ENCODE measurements at places on chromosomes 6 and 20. TPM values are rescaled to one million over a fixed set of nuclear protein-coding genes. Genes with fewer than 3 reads are reported as not detected.

Gene JPH2
- 87.3 TPM for total RNA-seq

Gene ZC2HC1B
- total RNA-seq: not detected

Gene PCNA
- 48.7 TPM for total RNA-seq

Gene CHD6
- total RNA-seq: 33.8 TPM

Gene WFDC2
- total RNA-seq: 65.7 TPM

Gene ENPP1
- 12.7 TPM for total RNA-seq

Gene DNAJC5
- 65.9 TPM for total RNA-seq

Gene NOX3
- not detected for total RNA-seq

Gene CYP21A2
- total RNA-seq: 0.94 TPM

Gene TMEM14B
- 61.2 TPM for total RNA-seq

Gene RIPPLY2
- not detected for total RNA-seq

Gene CCN2
- total RNA-seq: 39.4 TPM

Gene PCED1A
- total RNA-seq: 35.0 TPM

- DNase-seq: peak; percentile 44
Observed at GRCh38 chr6:44064089-44064947, 62.9 kb downstream of the MRPL14 start.

DNA sequence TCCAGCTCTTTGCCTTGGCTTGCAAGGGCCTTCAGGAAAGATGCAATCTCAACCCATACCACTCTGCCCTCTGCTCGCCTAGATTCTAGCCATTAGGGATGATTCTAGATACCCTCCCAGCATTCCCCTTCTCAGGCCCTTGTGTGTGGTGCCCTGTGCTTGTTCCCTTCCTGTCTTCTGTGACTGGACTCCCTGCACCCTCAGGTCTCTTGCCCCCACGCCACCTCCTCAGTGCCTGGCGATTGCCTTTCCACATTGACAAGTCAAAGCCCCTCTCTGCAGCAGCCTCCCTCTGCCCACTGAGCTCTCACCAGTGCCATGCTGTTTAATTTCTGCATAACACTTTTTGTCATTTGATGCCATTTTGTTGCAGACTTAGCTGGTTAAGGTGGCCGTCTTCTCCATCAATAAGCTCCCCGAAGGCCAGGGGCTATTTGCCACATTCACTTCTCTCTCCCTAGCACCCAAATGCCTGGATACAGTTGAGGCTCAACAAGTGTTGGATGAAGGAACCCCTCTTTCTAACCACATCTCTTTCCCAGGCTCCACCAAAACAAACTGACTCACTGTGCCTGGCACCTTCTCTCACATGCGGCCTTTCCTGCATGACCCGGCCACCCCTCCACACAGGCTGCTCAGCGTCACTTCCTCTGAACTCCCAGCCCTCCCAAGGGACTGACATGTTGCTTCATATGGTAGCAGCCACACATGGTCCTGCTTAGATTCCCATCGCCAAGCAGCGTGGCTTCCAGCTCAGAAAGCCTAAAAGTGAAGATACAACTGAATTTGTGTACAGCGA lies 4.6 kb upstream of the TXNDC5 start:
- no peak for DNase-seq

GRCh38 chr20:17518339-17519052 lies 12.7 kb downstream of the BFSP1 start:
- no peak for DNase-seq

DNA sequence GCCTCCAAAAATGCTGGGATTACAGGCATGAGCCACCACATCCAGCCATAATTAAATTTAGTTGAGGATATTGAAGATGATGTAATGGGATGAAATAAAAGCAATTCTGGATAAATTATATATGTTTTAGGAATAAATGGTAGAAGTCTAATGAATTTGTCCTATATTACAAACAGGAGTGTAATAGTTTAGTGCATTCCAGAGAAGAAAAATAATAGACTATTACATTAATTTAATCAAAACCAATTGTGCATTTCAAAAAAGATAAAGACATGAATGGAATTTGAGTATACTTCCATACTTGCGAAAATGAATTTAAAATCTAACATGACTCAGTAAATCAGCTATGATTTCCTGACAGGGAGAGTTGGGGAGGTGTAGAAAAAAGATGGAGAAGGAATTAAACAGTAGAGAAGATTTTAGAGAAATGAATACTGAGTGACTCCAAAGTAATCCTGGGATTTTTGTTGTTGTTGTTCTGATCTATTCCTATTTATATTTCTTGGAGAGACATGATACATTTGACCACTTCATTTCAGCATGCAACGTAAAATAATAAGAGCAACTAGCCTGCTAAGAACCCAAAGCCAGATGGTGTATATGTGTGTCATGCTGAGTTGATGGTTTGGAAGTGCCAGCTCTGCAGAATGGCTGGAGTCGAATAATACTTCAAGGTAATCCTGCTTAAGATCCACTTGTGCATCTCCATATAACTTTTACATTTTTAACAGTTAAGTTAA lies 67.4 kb downstream of the AIG1 start:
- DNase-seq: no peak

- DNase-seq: no peak
Observed at GRCh38 chr6:94362061-94362864, 942.9 kb upstream of the EPHA7 start.

DNA sequence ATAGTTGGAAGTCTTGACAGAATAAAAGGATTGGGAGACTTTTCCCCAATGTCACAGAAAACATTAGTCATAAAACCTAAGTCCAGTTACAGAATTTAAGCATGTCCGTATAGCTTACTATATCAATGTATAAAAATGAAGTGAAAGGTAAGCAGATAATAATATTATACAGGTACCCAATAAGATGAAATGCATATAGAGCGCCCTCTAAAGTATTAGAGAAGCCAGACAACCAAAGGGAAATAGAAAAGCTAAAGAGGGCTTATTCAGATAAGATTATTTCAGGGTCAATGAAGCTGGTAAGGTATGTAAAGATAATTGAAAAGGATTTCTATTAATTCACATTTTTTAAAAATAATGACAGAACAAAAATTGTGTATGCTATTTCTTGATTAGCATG lies 947.7 kb upstream of the MAP3K7 start:
- no peak for DNase-seq

DNA sequence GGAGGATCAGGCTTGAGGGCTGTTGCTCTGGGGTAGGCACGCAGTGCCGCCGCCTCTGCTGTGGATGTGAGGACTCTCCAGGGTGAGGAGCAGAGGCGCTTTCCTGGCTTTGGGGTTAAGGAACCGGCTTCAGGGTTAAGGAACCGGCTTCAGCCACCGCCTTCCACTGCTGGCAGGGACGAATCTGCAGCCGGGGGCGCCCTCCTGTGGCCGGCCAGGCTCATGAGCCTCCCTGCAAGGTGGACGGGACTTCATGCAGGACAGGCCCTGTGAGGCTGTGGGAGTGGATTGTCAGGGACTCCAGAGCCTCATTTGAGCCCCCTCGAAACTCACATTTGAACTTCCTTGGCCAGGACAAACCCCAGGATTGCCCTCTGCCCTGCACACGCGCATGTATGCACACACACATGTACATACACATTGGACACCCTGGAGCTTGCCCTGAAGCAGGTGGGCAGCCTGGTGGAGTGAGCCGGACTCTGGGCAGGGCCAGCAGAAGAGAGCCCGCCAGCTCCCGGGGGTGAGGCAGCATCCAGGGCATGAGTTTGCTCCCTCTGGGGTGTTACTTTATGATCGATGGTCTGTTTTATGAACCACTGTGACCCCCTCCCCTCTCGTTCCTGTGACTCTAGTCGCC lies 146.9 kb downstream of the PHACTR3 start:
- peak; percentile 68 for DNase-seq

DNA sequence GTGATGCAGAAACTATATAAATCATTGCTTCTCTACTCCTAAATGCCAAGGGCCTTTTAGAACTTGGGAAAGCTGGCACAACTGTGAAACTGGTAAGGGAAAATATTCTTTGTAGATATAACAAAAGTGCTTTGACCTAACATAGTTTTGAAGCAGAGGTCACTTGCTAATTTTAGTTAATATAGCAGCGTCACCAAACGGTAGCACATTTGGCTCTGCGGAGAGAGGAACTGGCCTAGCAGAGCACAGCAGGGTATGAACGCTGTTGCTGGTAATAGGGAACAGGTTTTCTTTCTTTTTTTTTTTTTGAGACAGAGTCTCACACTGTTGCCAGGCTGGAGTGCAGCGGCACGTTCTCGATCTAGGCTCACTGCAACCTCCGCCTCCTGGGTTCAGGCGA lies 67.4 kb downstream of the ECT2L start:
- no peak for DNase-seq

DNA sequence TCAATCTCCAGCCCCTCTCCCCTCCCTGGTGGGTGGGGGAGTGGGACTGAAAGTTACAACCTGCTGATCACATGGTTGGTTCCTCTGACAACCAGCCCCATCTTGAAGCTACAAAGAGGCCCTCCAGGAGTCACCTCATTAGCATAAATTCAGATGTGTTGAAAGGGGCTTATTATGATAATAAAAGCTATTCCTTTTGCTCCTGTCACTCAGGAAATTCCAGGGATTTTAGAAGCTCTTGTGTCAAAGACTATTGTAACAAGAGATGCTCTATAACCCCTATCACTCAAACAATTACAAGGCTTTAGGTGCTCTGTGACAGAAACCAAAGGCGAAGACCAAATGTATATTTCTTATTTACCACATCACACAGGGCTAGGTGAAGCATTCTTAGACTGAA lies 30.1 kb upstream of the MBOAT1 start:
- no peak for DNase-seq

GRCh38 chr6:8321671-8322404 lies 113.5 kb downstream of the SLC35B3 start:
- DNase-seq: no peak

- no peak for DNase-seq
Observed at GRCh38 chr6:16092140-16092539, 36.7 kb upstream of the MYLIP start.

DNA sequence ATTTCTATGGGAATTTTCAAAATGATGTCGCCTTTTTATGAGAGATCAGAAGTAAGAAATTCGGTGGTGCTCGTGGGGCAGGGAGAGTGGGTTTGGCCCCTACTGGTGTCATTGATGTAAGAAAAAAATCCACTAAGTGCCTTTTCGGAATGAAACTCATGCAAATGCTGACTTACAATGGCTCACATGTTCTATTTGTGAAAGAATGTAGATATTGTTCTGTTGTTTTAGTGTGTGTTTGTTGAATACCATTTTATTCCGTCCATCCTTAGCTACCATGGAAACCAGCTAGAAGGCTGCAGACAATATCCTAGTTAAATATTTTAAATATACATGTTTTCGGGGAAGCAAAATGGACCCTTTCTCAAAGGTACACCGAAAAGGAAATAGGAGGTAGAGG lies 304.9 kb downstream of the TAF4 start:
- no peak for DNase-seq

GRCh38 chr6:85424981-85425380 lies 24.9 kb upstream of the NT5E start:
- no peak for DNase-seq

GRCh38 chr6:43945768-43946080 lies 175.7 kb downstream of the VEGFA start:
- DNase-seq: no peak

DNA sequence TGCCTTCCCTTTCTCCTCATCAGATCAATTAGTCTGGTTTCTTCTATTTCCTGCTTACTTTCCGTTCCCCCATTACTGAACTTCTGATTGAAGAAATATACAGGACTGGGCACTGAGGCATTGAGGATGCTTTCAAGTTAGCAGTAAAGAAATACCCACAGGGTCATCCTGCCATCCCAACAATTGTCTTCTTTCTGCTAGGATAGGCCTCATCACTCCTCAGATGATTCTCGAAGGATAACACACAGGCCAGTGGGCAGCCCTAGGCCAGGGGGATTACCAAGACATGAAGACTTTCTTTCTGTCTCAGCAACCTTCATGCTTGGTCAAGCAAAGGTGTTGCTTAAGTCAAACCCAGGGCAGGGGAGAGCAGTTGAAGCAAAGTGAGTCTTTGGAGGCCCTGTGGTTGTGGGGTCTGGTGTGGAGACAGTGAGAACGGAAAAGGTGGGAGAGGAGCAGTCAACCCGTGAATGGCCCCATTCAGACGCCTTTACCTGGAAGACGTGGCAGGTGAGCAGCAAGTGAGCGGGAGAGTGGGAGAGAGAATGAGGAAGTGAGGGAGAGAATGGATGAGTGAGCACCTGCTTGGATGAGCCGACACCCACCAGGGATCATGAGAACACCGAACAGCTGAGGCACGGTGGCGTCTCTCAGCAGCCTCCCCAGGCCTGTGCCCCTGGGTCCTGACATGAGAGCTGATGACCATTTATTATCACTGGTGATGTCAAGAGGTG lies 462.9 kb downstream of the PREX1 start:
- DNase-seq: no peak

GRCh38 chr20:63747622-63748069 lies 8.1 kb downstream of the SLC2A4RG start:
- DNase-seq: no peak

DNA sequence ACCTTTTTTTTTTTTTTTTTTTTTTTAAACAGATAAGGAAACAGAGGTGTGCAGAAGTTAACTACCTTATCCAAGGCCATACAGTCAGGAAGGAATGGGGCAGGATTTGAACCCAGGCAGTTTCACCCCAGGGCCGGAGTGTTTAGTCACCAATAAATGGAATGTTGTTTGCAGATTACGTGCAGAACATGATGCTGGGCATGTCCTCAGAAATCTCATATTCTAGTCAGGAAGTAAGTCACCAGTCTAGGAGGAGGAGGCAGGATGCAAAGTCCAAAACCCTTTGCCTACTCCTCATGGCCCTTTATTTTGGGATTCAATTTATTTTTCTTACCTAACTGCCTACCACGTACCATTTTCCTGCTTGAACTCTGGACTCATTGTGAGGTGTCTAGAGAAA lies 57.1 kb upstream of the LRRC1 start:
- no peak for DNase-seq

GRCh38 chr6:129929433-129929832 lies 68.3 kb upstream of the TMEM244 start:
- DNase-seq: no peak

DNA sequence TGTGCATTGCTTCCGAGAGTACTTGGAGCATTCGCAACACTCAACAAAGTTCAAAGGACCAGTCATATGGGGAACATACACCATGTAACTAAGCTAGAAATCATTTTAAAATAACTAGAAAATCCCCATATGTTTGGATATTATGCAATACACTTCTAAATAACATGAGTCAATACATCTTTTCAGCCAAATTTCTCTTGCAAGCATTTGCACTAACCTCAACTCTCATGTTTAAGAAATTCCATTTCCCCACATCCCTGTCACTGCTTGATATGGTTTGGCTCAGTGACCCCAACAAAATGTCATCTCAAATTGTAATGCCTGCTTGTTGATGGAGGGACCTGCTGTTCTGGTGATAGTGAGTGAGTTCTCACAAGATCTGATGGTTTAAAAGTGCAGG lies 85.7 kb upstream of the CST7 start:
- no peak for DNase-seq

All from mucosa of descending colon (tissue), 3 donors.